Stimulated activated CD4-positive, alpha-beta T cell treated with anti-CD3 and anti-CD28 coated beads, TNF-alpha, amount 100 ng/mL, for 24 hours (primary cell): ENCODE measurements at places on chromosomes 11 and 22.

GRCh38 chr22:24432059-24432853, 4.9 kb downstream of the ADORA2A start:
- peak; percentile 59 for DNase-seq

DNA sequence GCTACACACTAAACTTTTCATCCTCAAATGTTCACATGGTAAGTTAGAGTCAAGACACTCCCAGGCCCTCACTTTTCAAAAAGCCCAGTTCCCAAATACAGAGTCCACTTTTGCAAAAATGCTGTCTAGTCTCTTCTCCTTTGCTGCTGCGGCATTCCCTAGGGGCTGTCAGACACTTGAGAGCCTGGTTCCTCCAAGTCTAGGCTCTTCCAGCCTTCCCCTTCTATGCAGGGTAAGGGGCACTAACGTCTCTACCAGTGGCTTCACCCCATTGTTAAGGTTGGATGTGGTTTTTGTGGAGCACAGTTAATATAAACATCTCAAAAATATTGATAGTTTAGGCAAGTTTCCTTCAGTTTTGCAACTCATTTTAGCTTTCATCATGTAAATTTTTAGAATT, 181.5 kb downstream of the KIF18A start:
- no peak for DNase-seq

- no peak for DNase-seq
These were observed 11.2 kb upstream of the SYT8 start for GRCh38 chr11:1823376-1824220.

- no peak for DNase-seq
These were observed 28.1 kb downstream of the NRXN2 start for GRCh38 chr11:64694821-64695365.

- DNase-seq = no peak
These were observed 67.5 kb downstream of the PRR5L start for GRCh38 chr11:36363361-36364268.

DNA sequence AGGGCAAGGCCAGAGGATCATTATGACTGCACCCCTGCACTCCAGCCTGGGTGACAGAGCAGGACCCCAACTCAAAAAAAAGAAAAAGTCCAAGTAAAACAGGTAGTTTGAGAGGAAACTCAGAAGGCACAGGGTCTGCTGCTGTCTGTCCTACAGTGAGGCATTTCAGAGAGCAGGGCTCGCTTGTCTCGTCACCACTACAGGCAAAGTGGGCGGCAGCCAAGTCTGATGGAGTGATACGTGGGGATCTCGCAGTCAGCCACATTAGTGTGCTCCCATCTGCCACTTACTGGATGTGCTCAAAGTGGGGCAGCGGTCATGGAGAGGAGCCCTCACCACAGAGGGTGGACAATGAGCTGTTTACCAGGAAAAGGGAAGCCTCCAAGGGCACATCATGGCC, 42.1 kb downstream of the PI4KA start:
- DNase-seq = no peak

DNA sequence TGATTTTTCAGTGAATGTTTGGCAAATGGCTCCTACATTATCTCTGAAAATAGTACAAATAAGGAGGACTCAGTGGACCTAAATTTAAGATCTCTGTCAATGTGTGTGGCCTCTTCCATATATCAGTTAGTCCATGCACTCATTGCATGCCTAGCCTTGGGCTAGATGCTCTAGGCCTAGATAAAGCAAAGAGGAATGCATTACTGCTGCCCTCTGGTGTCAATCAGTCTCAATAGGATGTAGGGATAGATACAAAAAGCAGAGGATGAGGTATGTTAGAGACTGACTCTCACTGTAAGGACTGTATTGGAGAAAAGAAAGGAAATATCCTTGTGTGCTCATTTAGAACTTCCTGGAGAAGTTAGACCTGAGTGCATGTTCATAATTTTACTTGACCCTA, 42.0 kb downstream of the MS4A2 start:
- no peak for DNase-seq

DNA sequence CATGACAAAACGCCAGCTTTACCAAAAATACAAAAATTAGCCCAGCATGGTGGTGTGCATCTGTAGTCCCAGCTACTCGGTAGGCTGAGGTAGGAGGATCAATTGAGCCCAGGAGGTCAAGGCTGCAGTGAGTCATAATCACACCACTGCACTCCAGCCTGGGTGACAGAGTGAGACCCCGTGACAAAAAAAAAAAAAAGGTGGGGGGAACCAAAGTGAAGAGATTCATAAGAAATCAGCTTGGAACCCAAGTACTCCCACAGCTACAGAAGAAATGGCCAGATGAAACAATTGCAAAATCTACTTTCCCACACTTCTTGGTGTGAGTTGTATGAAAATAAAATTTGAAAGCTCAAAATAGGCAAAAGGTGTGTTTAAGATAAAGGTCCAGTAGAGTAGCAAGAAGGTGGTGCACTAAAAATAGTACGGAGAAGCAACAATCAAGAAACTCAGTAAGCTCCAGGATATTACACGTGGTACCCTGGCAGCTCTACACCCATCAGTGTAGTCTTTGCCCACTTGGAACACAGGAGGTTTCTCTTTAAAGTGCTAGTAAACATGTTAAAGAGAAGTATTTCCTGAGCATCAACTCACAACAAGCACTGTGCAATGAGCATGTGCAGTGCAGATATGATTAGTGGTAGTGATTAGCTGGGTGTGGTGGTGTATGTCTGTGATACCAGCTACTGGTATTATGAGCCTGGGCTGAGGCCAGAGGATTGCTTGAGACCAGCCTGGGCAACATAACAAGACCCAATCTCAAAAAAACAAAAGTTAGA, 5.3 kb downstream of the HARBI1 start:
- DNase-seq = no peak

DNA sequence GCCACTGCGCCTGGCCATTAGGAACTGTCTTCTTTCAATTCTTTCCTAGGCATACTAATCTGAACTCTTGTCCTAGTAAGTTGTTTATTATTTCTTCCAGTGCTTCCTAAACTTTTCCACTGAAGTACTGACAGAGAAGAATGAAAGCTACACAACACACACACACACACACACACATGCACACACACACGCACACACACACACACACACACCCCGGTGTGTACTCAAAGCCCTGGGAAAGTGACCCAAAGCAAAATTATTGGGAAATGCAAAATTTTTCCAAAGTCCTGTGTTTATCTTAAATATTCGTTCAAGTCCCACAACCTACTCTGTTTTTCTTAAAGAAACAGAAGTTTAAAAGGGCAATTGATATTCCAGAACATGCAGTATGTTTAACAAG, 19.4 kb upstream of the SIK2 start:
- DNase-seq = no peak

DNA sequence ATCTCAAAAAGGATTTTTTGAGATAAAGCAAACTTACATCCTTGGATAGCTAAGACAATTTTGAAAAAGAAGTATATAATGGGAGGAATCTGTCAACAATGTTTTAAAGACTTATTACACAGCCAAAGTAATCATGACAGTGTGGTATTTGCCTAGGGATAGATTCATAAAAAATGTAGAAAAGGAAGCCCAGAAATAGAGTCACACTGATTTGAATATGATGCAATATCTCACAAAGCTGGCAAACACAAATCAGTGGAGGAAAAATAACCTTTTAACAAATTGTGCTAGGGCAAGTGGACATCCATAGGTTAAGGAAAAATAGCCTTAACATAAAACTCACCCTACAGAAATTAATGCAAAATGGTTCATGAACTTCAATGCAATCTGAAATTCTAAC, 6.0 kb downstream of the XKR3 start:
- no peak for DNase-seq

DNA sequence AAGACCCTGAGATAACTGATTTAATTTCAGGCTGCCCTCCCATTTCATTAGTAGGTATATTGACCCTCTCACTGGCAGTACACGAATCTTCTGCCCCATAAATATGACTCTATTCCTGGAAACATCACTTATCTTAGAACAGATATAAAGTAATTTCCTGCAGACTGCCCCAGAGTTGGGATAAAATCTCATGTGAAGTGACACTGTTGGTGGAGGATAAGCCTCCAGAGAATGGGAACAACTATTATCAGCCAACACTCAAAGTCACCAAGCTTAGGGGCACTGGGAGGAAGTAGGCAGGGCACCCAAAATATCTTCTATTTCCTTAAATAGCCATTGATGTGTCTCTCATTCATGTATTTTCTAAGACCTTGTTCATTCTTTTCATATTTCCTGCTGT, 8.2 kb downstream of the OR51B5 start:
- DNase-seq = no peak

DNA sequence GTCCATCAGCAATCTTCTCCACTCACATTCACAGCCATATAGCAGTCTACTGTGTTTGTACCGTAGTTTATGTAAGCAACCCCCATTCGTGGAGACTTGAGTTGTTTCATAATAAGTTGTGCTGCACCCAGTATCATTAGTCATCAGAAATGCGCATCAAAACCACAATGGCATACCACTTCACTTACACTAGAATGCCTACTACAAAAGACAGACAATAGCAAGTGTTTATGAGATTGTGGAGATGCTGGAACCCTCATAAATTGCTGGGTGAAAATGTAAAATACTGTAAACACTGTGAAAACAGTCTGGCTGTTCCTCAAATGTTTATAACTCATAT, 133.3 kb downstream of the ATXN10 start:
- DNase-seq = no peak

GRCh38 chr11:133305208-133305956, 226.9 kb downstream of the OPCML start:
- DNase-seq = no peak

DNA sequence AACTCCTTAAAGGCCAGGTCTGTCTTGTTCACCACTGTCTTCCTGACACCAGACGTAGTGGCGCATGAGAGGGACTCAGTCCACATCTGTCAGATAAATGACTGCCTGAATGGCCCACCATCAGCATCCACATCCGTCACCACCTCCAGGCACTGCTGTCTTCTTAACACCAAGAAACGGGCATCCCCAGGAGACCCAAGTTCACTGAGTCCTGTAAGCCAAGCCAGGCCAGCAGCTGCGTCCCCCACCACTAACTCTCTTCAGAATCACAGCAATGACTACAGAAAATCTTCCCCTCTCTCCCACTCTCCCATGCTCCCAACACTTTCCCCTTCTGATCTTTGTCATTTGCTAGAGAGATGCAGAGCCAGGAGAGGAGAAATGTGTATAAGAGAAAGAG, 47.3 kb upstream of the LRRC32 start:
- DNase-seq = no peak

GRCh38 chr11:17967661-17968060, 45.2 kb downstream of the SERGEF start:
- DNase-seq = no peak

DNA sequence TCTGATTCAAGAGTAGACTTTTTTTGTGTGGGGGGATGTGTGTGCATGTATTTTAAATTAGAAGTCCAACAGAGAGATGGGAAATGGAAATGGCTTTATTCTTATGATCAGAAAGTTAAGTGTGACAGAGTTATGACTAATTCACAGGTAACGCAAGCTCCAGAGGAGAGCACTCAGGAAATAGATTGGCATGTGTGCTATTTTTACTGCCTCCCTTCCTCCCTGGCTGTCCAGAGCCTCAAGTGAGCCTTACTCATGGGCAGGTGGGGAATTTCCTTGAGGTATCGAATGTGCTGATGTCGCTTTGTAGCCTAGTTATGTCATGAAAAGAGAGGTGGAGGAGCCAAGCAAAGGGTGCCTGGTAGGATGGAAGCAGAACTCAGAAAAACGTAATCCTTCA, 70.3 kb upstream of the BDNF start:
- DNase-seq = no peak

- no peak for DNase-seq
These were observed 78.8 kb downstream of the LARGE1 start for GRCh38 chr22:33841281-33842005.
